ENCODE measurements at places on chromosomes 6 and 20.

- DNase-seq, result no peak
These were observed 317.0 kb downstream of the ZFAND3 start for GRCh38 chr6:38136547-38136946.

GRCh38 chr6:38271081-38271480 is 368.6 kb downstream of the BTBD9 start:
- DNase-seq, result no peak

DNA sequence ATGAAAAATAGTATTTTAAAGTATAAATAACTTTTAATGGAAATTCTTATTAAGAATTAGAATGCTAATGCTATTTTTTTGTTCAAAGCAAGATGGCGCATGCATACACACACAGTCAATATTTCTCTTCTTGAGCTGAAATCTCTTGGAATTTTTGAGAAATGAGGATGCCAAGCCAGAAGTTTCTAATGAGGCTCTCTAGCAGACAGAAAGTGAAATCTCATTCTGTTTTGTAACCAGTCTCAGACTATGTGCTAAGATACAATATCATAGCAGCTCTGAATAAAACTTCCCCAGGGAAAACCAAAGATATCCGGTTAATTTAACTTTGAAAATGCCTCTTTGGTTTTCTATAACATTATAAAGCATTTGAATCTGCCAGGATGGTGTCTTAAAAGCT is 97.2 kb upstream of the HDAC2 start:
- DNase-seq, result no peak

GRCh38 chr6:33195304-33196165 is 3.3 kb upstream of the COL11A2 start:
- DNase-seq, result no peak

- no peak for DNase-seq
These were observed 159.8 kb upstream of the HCRTR2 start for GRCh38 chr6:55014321-55015088.

GRCh38 chr6:33632558-33633039 is 11.5 kb downstream of the ITPR3 start:
- no peak for DNase-seq

DNA sequence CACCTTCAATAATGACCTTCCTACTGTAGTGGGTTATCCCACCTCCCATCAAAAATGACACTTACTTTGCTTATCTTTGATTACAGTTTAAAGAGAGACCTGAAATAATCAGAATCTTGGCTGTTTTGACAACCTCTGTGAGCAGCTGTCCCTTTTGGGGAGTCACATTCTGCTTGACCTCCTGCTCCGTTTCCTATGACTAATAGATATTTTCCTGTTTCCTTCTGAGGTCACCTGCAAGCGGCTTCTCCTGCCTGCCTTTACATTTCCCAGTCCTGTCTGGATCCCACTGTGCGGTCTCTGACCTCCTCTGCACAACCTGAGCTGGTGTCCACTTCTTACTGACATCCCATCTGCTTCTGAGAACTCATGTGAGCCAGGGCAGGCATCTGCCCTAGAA is 54.2 kb downstream of the TRAM2 start:
- no peak for DNase-seq

DNA sequence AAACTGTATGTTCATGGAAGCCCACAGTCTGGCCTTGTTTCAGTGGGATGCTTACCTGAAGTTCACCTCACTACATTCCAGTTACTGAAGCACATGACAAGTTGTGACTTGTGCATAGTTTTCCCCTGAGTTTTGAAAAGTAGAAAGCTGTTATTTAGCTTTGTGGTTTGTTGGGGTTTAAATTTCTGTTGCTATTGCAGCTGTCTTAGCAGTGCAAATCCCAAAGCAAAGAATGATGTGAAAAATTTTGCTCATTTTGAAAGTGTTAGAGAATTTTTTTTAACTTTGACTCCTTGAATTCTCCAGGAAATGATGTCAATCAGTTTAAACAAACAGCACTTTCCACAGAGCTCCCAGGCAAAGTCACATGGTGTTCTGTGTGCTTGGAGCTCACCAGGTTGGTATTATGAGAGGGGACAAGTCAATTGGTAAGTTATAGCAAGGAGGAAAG is 268.4 kb downstream of the ADGRG6 start:
- no peak for DNase-seq

DNA sequence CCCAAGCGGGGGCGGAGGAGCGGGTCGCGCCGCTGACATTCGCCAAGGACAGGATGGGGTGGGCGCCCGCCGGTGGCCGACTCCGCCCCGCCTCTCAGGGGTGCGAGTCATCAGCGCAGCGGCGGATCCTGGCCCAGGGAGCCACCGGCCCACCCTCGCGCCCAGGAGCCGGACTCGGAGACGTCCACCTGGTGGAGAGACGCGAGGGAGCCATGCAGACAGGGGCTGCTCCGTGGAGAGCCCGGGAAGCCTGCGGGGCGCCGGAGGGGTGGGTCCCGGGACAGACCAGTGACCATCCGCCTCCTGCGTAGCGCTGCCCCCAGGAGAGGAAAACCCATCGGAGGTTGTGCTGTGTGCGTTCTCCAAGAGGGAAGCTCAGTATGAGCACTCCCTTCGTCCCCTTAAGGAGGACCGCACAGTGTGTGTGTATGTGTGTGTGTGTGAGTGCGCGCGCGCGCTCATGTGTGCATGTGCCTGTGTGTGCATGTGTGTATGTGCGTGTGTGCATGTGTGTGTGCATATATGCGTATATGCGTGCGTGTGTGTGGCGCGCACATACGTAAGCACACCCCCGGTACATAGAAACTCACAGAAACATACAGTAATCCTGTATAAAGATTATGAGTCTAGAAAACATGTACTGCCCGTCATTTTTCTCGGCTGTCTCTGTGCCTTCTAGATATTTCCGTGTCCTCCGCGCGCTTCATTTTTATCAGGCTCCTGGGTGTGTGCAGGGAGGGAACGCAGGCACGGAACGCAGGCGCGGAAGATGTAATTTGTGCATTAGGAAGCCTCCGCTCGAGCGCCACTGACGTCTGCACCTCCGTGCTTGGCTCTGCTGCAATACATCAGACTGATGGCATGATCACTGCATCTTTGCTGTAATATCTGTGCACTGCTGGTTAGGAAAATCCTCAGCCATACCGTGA is 158.9 kb downstream of the TBXT start:
- DNase-seq, result no peak

DNA sequence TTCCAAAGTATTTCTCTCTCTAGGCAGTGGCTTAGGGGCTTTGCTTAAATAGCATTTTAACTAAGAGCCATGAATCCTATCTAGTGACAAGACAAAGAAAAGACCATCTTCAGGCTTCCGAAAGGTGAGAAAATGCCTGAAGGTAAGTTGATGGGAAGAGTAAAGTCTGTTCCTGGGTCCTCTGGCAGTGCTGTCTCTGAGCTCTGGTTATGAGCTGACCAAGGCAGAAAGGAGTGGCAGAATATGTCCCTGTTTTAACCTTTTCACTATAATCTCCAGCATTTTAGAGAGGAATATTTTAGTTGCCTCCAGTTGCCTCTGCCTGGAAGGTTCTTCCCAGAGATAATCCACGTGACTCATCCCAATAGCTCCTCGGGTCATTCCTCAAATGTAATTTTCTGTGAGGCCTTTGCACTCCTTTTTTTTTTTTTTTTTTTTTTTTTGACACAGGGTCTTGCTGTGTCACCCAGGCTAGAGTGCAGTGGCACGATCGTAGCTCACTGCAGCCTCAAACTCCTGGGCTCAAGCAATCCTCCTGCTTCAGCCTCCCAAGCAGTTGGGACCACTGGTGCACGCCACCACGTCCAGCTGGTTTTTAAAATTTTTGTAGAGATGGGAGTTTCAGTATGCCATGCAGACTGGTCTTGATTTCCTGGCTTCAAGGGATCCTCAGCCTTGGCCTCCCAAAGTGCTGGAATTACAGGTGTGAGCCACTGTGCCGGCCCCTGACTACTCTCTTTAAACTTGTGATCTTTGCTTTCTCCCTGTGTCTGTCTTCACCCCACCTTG is 3.7 kb upstream of the ARMH2 start:
- DNase-seq, result no peak

GRCh38 chr6:139990026-139990686 is 615.7 kb upstream of the CITED2 start:
- no peak for DNase-seq

DNA sequence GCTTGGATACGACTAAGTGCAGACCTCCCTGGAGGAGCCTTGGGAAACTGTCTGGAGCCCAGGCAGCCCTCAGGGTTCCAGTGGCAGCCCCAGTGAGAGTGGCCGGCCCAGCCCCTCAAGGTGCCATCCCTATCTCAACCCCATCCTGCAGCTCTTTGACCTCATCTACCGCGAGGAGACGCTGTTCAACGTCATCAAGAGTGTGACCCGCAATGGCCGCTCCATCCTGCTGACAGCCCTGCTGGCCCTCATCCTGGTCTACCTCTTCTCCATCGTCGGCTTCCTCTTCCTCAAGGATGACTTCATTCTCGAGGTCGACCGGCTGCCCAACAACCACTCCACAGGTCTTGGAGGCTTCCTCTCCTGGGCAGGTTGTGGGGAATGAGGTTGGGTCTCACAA is 20.7 kb downstream of the UQCC2 start:
- no peak for DNase-seq

DNA sequence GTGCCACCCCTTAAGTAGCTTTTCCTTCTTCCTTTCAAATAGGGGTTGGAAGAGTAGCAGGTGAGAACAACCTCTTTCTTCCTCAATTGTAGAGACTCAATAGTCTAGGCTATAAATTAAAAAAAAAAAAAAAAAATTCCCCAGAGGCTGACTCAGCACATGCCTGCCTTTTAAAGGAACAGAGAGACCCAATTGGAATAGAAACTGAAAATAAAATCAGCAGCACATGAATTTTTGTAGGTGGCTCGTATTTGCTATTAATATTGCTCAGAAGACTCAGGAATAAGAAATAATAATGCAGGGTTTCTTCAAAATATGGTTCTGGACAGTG is 19.3 kb downstream of the TOP1 start:
- DNase-seq, result no peak

DNA sequence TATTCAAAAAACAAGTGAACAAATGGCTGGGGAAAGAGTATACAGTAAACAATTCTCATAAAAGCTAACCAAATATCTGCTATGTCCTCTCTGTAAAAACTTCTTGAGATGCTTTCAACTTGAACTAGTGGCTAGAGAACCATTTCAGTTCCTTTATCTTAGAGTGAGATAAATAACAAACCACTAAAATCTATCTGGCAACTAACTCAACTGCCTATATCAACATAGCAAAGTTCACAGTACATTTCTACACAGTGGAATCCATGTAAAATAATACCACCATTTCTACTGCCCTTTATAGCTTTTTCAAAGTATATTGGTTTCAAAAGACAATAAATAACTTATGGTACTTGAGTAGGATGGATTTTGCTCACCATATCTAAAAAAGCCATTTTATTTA is 95.1 kb downstream of the MMS22L start:
- DNase-seq, result no peak

DNA sequence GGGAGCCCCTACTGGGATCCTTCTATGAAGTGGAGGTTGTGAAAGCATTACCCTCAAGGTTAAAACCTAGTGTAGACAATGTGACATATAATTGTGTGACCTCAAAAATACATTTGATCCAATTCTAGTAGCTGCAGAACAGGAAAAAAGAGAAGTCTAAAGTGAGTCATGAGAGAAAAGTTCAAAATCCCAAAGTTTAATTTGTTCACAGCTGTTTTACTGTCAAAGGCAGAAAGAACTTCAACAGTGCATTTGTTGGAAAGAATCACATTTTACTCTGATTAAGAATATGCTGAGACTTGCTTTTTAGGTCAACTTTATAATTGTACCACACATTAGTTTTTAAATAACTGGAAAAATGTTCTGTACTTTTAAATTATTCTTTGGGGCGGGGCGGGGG is 1027.4 kb upstream of the FLRT3 start:
- no peak for DNase-seq

- DNase-seq, result no peak
These were observed 32.1 kb downstream of the BEND3 start for GRCh38 chr6:107083047-107083768.

GRCh38 chr6:15247500-15248450 is 1.9 kb downstream of the JARID2 start:
- peak; percentile 23 for DNase-seq

GRCh38 chr20:24985802-24986201 is 6.7 kb downstream of the APMAP start:
- DNase-seq, result no peak

GRCh38 chr6:129195161-129195560 is 312.2 kb downstream of the LAMA2 start:
- no peak for DNase-seq

DNA sequence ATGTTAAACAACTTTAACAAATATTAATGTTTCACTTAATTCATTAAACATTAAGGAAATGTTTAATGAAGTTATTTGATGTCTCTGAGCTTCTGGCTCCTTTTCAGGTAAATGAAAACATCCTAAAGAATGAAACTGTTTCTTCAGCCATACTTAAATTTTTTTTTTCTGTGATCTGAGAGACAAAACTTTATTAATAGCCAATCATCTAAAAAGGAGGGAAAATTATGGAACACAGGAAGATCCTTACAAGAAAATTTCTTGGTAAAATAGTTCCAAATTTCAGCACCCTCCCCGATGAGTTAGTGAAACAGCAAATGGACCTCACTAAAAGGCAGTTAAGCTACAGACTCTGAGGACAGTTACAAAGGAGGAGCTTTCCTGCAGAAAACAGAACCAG is 185.2 kb downstream of the REV3L start:
- no peak for DNase-seq

DNA sequence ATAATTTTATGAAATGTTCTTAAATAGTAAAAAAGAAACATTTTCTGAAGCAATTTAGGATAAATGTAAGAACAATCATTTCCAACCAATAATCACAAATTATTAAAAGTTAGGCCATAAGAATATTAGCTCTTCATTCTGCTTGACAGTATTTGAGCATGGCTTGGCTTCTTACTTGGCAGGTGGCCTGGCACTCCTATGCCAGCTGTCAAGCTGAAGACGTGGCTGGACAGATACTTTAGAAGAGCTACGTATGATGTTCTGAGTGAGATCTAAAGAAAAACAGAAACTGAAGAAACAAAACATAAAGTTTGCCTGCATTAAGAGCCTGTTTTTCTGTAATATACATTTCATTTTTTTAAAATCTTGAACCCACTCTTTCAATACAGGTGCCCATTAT is 438.9 kb downstream of the GRIK2 start:
- no peak for DNase-seq

DNA sequence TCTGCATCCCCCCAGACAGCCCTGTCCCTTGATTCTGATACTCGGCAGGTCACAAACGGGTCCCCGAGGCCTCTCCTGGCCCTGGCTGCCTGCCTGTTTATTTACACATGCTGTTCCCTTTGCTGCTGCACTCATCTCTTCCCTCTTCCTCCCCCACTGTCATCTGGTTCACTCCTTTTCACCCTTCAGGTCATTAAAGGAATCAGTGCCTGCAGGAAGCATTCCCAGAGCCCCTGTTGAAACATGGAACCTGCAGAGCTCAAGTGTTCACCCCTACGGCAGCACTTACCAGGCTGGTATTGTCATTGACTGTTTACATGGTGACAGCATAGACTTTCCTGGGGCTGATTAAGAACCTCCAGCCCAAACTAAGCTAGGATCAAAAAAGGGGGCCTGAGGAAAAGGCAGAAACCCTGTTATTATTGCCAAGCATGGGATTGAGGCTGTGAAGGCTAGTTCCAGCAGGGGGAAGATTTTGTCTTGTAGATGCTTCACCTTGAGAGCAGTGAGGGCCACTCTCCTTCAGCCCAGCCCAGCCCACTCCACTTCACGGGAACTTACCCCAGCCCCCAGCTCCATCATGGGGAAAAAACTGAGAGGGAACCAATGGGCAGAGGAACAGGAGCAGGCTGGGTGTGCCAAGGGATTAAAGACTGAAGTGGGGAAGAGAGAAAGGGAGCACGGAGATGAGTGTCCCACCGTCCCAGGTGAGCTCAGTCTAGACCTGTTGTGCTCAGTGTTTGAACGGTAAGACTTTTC is 73.2 kb downstream of the JPH2 start:
- DNase-seq, result no peak

- no peak for DNase-seq
These were observed 90.6 kb upstream of the TOP1 start for GRCh38 chr20:40938020-40938419.

Data from stimulated activated CD4-positive, alpha-beta T cell treated with anti-CD3 and anti-CD28 coated beads, Interleukin-12 subunit alpha, Interleukin-12 subunit beta, amount 100 ng/mL, for 24 hours (primary cell).